ENCODE measurements at places on chromosomes 16 and 17.

DNA sequence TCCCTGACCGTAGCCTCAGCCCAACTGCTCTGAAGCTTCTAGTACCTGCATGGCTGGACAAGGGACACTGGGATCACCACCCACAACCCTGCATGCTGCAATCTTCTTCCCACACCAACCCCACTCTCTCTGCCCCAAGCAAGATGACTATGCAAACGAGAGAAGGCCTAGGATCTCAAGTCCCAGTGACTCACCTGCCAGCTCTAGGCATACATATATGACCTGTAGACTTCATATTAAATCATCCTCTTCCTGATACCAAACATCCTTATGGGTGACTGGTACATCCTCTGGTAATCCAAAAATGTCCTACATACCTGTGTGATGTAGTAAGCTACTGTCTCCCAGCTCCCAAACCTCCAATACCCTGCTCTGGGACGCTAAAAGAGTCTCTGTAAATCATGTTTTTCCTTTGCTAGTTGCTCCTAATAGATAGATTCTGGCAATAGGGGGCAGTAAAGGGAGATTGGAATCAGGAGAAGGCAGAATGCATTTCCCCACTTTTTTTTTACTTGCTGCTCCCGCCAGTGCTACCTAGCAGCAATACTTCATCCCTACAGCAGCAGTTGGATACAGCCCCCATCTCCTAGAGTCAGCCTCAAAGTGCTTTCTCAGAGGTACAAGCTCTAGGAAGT lies 43.4 kb upstream of the SOX9 start:
- peak; percentile 44 for DNase-seq

DNA sequence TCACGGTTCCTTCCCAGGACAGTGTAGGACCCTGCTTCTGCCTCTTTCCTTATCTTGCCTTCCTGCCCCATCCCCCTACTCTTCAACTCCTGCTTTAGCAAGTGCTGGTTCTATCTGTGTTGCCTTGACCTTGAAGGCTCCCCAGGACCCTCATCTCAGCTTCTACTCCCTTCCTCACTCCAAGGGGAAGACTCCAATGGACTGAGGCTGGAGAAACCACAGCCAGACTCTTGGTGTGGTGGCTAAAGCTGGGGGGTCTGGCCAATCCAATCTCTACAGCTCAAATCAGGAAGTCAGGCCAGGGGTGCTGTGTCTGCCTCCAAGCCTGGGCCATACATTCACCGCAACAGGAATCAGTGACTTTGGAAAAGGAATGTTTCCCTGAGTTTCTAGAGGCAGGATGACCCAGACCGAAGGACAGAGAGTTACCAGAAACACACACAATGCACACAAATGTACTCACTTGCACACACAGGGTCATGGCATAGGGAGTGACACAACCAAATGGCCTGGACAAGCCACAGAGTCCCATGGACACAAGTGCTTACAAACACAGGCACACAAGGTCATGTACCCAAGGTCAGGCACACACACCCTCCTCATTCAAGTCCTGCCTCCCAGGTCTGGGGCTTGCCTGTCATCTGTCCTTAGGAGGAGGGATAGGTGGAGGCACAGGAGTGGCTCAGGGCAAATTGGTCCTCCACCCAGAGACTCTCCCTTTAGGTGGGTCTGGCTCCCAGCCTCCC lies 1.7 kb upstream of the HSD11B2 start:
- peak; percentile 24 for DNase-seq

- DNase-seq = no peak
These were observed 64.8 kb upstream of the C17orf78 start for GRCh38 chr17:37310940-37311339.

- DNase-seq = no peak
These were observed 179.8 kb upstream of the HSBP1 start for GRCh38 chr16:83627996-83628395.

- no peak for DNase-seq
These were observed at the start of gene XAF1 for GRCh38 chr17:6755731-6756184. XAF1 (plus strand) TSS chr17:6756046; CDS start chr17:6756079, 33 bp downstream.

DNA sequence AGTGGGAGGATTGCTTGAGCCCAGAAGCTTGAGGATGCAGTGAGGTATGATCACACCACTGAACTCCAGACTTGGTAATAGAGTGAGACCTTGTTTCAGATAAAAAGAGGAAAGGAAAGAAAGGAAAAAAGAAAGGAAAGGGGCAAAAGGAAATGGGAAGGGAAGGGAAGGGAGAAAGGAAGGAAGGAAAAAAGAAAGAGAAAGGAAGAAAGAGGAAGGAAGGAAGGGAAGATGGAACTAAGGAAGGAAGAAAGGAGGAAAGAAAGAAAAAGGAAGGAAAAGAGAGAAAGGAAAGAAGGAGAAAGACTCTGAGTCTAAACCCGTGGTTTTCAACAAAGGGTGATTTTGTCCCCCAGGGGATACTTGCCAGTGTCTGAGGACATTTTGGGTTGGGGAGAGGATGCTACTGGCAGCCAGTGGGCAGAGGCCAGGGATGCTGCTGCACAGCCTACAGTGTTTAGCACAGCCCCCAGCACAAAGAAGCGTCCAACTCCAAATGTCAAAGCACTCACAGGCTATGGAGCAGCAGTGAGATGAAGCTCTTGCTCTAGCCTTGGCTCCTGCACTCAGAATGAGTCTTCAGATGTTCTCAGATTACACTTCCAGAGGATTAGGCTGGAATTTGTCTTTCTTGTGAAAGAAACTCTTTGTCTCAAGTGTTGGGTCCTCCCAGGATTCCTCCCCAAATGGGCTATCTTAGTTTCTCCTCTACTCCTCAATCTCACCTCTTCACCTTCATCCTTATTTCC lies 64.2 kb downstream of the BMERB1 start:
- no peak for DNase-seq

- DNase-seq = peak; percentile 47
These were observed 48.4 kb upstream of the KDM8 start for GRCh38 chr16:27154705-27155521.

DNA sequence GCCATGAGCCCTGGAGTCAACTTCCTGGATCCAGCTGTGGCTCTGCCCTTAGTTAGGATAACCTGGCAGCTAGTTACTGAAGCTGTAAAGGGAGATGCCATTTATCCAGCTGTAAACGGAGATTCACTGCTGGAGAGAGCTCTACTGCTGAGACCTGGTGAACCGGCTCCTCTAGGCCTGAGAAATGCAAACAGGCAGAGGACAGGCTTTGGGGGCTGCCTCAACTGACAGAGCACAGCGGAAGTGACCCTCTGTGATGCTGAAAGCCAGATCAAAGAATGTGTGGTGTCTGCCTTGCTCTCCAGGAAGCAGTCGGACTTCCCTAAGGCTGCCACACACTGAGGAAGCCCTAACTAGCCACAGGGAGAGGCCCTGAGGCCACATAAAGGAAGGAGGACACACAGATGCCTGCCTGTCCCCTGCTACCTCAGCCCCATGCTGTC lies 21.9 kb upstream of the GPRC5C start:
- peak; percentile 74 for DNase-seq

- no peak for DNase-seq
These were observed 71.2 kb downstream of the PCTP start for GRCh38 chr17:55822028-55822427.

- no peak for DNase-seq
These were observed 745 bp downstream of the PAM16 start for GRCh38 chr16:4350365-4350786.

- peak; percentile 72 for DNase-seq
These were observed 7.7 kb downstream of the PRR15L start for GRCh38 chr17:47949946-47950345.

DNA sequence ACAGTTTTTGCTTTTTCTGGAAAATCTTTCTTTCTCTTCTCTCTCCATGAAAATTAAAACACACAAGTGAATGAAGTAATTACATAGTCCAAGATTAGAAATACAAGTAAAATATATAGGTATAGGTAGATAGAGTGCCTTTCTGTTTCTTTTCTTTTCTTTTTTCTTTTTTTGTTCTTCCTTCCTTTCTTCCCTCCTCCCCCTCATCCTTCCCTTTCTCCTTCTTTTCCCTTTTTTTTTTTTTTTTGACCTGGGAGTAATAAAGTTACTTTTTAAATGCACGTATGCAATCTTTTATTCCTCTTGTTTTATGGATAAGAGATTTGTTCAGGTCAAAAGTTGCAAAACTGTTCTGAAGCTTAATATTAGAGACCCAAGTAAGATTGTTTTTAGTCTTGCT lies 34.6 kb upstream of the KCNJ2 start:
- no peak for DNase-seq

DNA sequence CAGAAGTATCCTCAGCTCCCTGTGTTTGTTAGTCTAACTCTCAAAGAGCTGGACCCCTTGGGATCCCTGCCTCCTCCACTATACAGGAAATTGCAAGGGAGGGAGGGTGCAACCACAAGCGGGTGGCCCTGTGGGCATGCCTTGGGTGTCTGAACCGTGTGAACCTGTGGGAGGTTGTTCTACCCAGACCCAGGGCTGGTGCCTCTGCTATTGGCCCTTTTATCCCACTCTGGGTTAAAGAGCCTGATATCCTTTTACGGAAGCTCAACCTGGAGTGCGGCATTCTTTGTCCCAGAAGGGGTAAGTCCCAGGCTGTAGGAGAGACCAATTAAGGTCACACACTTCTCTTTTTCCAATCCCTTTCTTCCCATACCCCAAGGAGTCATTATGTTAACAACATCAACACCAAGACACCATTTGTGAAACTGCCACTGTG lies 53.4 kb downstream of the ARSG start:
- peak; percentile 12 for DNase-seq

DNA sequence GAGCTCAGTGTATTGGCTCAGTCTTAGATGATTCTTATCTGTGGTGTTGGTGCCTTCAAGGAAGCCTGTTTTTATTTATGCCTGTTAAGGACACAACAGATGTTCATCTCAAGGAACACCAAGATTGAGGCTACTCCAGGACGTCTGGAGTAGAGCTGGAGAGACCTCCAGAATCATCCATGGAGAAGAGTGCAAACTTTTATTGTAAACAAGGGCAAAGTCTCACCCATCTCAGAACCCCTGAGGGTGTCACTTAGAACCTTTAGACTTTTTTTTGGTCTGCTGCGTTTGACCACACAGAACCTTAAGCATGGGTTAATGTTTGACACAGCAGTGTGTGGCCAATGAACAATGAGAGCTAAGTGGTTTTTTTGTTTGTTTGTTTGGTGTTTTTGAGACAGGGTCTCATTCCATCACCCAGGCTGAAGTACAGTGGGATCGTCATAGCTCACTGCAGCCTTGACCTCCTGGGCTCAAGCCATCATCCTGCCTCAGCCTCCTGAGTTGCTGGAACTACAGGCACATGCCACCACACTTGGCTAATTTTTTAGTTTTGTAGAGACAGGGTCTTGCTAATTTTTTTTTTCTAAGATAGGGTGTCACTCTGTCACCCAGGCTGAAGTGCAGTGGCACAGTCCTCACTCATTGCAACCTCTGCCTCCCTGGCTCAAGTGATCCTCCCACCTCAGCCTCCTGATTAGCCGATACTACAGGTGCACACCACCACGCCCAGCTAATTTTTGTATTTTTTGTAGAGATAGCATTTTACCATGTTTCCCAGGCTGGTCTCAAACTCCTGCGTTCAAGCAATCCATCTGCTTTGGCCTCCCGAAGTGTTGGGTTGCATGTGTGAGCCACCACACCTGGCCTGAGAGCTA lies 16.3 kb downstream of the SLC47A1 start:
- no peak for DNase-seq

DNA sequence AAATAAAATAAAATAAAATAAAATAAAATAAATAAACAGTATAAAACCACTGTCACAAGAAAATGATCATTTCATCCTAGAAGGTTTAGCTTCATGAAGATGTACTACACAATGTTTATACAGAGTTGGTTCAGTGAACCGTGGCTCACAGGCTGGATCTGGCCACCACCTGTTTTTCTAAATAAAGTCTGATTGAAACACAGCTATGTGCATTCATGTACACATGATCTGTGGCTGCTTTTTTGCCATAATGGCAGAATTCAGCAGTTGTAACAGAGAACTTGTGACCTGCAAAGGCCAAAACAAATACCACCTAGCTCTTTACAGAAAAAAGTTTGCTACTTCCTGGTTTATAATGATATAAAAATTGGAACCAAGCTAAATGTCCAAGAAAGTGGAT lies 12.6 kb upstream of the RPRML start:
- DNase-seq = no peak

- DNase-seq = no peak
These were observed 103.6 kb downstream of the GAS7 start for GRCh38 chr17:10094797-10095196.

GRCh38 chr17:49381033-49381432 lies 19.0 kb upstream of the ZNF652 start:
- no peak for DNase-seq

- DNase-seq = no peak
These were observed 37.9 kb downstream of the AMFR start for GRCh38 chr16:56387396-56387795.

DNA sequence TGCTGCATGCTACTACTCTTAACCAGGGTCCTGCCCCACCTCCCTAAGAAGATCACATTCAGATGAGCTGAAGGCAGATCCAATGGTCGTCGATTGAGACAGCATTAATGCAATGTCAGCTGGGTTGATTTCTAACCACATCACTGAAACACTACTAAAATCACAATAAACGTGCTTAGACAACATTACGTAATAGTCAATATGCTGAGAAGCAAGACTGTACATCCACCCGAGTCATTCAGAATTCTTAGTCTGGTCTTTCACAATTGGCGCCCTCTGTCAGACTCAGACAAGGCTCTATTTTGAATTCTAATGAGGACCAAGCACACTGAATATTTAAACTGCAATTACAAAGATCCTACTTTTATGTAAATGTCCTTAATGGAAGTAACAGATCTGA lies 205.2 kb downstream of the STX8 start:
- peak; percentile 3 for DNase-seq

Data from NCI-H69 (cell line).